ENCODE measurements at places on chromosomes 4 and X. TPM values are rescaled to one million over a fixed set of nuclear protein-coding genes. Genes with fewer than 3 reads are reported as not detected.

Gene ZNF630
- total RNA-seq = 3.1 TPM

- DNase-seq = no peak
Observed at GRCh38 chrX:109841869-109842579, 109.0 kb upstream of the ACSL4 start.

DNA sequence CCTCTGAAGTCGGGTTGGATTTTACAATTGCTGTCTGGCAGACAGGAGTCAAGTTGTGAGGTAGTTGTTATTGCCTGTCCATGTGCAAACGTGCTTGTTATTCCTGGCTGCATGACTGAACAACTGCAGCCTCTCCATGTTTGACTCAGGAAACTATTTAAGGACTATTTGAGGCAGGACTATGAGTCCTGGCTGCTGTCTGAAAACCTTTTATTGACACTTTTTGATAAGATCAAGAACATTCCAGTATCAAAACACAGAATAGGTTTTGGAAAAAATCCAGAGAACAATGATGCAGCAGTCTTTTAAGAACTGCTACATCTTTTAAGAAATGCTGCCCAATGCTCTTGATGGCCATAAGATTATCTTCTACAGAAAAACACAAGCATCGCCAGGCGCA lies 10.0 kb upstream of the SPRY1 start:
- no peak for DNase-seq

DNA sequence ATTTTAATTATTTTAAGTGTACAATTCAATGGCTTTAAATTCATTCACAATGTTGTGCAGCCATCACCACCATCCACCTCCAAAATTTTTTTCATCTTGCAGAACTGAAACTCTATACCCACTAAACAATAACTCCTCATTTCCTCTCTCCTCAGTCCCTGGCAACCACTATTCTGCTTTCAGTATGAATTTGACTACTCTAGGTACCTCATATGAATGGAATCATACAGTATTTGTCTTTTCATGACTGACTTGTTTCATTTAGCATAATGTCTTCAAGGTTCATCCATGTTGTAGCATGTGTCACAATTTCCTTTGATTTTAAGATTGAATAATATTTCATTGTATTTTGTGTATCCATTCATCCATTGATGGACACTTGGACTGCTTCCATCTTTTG lies 46.9 kb downstream of the KIF4A start:
- DNase-seq = no peak

Gene XAGE2
- not detected for total RNA-seq

GRCh38 chr4:113945906-113946305 lies 33.5 kb downstream of the ARSJ start:
- DNase-seq = no peak

GRCh38 chr4:166512267-166512666 lies 639.2 kb downstream of the TLL1 start:
- no peak for DNase-seq

DNA sequence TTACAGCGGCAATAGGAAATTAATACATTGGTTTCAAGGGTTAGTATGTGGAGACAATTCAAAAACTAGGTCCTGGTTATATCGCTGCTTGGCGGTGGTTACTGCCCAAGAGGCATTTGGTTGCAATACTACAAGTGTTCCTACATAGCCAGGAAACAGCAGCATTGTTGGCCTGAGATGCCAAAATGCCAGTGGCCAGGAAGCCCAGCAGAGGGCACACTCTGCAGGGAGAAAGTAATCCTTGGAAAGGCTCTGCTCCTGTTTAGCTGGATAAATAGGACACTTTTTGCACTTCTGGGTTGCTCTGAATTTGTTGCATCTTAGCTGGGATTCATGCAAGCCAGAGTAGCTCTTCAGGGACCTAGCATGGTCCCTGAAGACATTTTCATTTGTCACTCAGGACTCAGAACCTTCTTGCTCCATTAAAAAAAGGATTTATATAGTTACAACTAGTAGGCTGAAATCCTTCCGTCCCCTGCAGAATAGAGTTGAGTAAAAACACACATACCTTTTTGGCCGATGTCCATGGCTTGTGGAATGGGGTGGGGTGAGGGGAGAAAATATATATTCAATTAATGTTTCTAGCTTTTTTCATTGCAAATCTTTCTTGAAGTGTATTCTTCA lies 8.1 kb upstream of the GPR119 start:
- DNase-seq = no peak

DNA sequence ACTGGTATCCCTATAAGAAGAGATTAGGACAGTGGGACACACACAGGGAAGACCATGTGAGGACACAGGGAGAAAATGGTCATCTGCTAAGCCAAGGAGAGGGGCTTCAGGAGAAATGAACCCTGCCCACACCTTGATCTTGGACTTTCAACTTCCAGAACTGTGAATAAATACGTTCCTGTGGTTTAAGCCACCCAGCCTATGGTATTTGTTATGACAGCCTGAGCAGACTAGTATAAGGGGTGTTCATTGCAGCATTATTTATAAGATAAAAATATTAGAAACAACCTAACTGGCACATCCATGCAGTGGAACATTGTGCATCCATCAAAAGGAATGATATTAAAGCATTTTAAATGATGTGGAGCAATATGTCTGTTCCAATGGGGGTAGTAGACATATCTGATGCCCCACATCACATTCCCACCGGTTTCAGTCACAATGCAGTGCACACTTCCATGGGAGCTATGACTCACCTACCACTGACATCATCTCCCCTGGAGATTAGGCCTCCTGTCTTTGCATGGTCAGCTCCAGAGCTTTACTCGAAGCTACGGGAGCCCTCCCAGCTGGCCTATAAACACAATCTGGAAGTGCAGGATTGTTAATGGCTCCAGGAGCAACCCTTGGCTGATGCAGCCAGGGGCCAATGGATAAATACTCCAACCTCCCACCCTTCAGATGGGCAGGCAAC lies 38.9 kb upstream of the MAMLD1 start:
- DNase-seq = no peak

- no peak for DNase-seq
Observed at GRCh38 chrX:55640854-55641253, 17.7 kb downstream of the FOXR2 start.

DNA sequence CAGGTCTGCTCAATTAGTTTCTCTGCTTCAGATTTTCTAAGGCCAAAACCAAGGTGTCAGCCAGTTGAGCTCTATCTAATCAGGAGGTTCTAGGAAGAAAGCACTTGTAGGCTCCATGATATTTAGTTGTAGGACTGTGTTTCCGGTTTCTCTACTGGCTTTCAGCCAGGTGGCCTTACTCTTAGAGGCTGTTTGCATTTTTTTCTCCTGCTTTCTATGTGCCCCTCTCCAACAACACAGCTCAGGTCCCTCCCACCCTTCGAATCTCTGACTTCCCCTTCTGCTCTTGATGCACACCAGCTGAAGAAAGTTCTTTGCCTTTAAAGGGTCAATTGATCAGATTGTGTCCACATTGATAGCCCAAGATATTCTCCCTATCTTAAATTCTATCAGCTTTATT lies 245.2 kb downstream of the RAB28 start:
- no peak for DNase-seq

DNA sequence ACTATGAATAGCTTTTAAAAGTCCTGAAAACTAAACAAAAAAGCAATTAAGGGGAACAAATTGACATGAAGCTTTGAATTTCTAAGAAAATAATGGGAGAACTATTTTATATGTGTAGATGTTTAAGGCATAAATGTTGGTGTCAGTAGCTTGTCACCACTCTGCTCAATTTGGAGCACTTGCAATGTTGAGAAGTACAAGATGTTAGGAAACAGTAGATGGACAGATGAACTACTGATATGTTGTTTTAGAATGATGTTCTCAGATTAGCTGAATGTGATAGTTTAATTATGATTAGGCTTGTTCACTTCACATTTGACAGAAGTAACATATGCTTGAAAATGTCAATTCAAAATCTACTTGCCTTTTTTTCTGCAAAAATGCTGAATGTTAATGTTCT lies 525.7 kb upstream of the IGFBP7 start:
- DNase-seq = no peak

Measured in natural killer cell (primary cell).